Mesothelial cell of epicardium (in vitro differentiated cells): ENCODE measurements at places on chromosomes 2 and 18.
A peak's percentile ranks its signal among the peaks of the same experiment; 100 is the strongest.

DNA sequence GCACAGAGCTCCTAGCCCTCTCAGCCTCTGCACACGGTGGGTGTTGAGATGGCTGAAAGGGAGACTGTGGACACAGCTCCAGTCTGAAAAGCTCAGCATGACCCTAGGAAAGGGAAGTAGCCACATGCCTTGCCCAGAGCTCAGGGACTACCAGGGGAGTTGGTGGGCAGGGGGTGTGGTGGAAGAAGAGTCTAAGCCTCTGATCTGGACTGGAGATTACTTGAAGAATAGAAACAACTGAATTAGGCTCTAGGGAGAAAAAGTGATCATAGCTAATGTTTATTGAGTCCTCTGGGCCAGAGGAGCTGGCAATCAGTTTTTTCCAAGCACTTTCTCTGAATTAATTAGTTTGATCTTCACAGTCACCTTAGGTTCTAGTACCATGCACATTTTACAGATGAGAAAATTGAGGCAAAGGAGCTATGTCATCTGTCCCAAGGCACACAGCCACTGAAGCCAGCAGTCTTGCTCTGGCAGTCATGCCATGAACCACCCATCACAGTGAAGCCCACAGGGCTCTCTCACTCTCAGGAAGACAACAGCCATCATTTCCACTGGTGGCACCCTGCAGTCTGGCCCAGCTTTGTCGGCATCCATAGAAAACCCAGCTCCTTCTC, 10.3 kb downstream of the SDC1 start:
- H3K4me1 ChIP-seq: peaks cover 30% of the 10 kb centered on the region
- peak overlapping the region; percentile 88 for H3K27ac ChIP-seq
- no peak for DNase-seq
- H3K4me3 ChIP-seq: no peak overlapping the region
- H3K27me3 ChIP-seq: no peaks in the 10 kb centered on the region
- no peaks in the 10 kb centered on the region for H3K36me3 ChIP-seq

DNA sequence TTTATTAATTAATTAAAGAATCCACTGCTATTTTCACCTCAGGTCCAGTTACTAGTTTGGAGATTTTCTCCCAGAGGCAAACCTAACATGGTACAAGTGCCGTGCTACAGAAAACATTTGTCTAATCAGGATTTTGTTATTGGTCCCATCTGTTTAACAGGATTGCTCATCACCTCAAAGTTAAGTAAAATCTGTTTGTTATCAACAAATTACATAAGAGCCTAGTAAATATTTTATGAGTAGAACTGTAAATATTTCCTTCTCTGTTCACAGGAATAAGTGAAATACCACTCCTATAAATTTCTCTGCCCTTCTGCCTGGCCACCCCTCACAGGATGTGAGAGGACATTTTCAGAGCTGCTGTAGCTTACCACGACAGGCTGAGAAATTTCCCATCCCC, 200.2 kb downstream of the RAD51AP2 start:
- peaks cover 5% of the 10 kb centered on the region for H3K27me3 ChIP-seq
- no peak overlapping the region for H3K27ac ChIP-seq
- H3K4me3 ChIP-seq: no peak overlapping the region
- H3K36me3 ChIP-seq: no peaks in the 10 kb centered on the region

DNA sequence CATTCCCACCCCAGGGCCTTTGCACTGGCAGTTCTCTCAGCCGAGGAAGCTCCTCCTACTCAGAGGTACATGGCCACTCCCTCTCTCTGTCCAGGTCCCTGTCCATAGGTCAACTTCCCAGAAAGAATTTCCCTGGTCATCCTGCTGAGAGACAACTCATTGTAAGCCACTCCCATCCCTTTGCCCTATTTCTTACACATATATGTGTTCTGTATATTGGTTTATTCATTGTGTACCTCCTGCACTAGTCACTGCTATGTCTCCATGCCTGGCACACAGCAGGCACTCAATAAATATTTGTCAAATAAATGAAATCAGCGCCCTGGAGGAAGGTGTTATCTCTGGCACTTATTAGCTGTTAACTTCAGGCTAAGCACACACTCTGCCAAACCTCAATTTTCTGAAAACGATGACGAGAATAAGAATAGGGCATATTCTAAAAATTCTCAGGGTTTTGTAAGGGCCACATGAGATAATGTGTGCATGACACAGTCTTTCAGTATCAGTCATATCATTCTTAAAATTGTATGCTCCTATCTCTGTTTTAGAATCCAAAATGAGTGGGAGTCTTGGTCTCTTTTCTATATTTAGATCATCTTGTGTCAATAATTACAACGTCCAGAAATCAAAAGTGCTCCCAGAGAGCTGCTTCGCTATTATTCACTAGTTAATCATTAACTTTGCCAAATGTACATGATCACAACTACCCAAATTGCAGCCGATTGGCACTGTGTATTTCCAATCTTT, 198.0 kb downstream of the ALK start:
- H3K4me3 ChIP-seq: no peak overlapping the region
- no peak overlapping the region for H3K27ac ChIP-seq
- H3K27me3 ChIP-seq: peaks cover 37% of the 10 kb centered on the region

DNA sequence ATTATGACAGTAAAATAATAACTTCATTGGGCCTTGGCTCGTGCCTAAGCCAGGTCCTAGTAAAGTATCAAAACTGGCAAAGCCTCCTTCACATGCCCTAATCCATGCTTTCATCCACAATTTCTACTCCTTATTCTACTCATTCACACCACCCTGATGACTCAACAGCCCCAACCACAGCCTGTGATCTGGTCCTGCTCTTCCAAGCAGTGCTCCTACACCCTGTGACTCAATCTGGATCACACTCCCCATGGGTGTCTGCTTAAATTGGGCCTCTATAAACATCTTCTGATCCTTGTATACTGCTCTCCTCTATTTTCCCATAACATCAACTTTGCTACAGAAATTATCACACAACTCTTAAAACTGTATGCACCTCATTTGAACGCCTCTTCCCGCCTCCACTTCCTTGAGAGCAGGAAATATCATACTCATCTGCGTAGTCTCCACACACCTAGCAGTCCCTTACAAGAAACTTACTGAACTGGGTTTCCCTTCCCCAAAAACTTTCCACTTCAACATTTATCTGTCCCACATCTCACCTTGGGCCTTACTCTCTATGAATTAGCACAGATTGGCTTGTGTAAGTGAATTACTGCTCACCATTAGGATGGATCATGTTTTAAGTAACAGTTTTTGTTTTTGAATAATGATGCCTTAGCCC, 15.9 kb downstream of the GTF3C3 start:
- no peaks in the 10 kb centered on the region for H3K27me3 ChIP-seq
- no peak for DNase-seq
- no peak overlapping the region for H3K4me3 ChIP-seq
- no peak overlapping the region for H3K27ac ChIP-seq

GRCh38 chr18:46555724-46556123, 101.3 kb downstream of the LOXHD1 start:
- H3K27me3 ChIP-seq: peaks cover 13% of the 10 kb centered on the region
- no peak overlapping the region for H3K4me3 ChIP-seq
- H3K36me3 ChIP-seq: no peaks in the 10 kb centered on the region
- DNase-seq: no peak
